DMS 273 treated with DMSO at 0.1 percent for 48 hours (cell line): ENCODE measurements at places on chromosomes 13 and 19.
A peak's percentile ranks its signal among the peaks of the same experiment; 100 is the strongest.

DNA sequence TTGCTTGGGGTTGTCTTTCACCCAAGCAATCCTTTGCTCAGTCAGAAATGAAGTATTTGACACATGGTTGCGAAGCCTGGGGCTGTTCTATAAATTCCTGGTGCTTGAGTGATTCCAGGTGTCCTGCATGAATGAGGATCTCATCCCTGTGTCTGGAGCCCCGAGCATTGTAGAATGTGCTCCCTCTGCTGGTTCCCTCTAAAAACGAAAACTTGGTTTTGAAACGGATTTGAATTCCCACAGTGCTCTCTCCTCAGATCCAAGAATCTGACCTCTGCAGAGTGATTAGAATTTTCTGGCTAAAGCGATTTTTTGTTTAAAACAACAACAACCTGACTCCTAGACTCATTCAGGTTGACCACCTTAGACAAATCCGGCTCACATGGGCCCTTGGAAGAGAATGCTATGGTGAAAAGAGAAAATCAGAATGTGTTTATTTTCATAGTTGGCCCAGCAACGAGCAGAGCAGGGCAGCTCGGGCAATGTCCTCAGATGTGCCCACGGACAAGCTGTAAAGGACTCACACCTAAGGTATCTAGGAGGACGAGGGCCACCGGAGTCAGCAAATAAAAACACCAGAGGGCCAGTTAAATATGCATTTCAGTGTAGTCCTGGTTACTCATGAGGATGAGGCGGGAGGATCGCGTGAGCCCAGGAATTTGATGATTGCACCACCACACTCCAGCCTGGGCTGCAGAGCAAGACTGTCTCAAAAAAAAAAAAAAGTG lies 8.7 kb upstream of the ATP12A start:
- DNase-seq: peak; percentile 13

DNA sequence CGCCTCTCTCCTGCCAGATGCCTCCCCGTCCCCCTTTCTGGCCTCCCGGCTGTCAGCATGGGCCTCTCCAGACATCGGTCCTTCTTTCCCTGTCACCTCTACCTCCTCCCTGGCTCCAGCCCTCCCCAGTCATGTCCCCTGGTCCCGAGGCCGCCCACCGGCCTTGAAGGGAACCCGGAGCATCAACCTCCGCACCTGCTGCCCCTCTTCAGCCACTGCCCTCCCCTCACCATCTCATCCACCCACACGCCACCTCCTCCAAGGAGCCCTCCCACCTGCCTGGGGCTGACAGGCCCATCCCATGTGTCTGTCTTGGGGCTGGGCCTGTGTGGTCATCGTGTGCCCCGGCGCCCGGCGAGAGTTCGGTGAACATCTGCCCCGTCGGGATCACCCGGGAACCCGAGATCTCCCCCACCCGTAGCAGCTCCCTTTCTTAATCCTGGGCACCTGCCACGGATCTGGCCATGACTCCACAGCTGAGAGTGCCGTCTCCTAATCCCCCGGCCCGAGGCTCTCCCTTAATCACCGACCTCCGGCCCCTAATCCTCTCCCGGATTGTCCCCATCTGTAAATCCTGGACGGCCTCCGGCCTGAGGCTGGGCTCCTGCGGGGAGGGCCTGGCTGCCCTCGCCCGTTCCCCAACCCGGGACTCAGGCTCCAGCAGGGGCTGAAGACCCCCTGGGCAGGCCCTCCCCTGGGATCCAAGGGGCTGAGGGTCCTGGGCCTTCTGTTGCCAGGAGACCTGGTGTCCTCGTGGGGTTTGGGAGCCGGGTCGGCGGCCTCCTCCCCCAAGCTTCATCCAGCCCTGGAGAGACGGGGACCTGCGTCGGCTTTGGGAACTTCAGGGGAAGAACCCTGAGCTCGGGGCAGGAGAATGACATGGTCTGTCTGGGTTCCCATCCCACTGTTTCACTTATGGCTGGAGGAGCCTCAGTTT lies 5.9 kb downstream of the HCN2 start:
- DNase-seq: no peak

DNA sequence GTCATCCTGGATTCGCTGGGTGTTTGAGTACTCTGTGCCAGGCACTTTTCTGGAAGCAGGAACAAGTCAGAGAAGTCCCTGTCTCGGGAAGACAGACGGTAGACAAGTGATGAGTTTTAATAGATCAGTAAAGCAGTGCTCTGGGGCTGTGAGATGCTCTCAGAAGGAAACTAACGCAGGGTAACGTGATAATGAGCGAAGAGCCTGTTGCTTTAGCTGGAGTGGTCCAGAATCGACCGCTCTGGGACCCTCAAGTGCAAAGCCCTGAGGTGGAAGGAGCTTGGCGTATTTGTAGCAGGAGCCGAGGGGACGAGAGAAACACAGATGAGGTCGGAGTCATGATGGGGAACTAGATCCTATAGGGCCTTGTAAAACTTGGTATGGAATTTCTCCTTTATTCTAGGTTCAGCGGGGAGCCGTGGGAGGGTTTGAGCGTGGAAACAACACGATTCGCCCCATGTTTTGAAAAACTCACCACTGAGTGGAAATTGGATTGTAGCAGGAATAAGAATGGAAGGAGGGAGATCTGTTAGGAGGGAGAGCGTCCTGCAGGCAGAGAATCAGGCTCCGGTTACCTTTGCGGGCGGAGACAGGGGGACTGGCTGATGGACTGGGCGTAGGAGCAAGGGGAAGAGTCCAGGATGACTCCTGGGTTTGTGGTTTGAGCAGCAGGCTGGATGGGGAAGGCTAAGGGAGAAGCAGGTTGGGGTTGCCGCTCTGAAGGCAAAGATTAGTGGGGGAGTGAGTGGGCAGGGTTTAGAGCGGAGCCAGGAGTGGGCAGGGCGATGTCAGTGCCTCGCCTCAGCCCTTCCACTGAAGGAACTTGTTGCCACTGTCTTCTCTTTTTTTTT lies 763 bp downstream of the POLD1 start:
- DNase-seq: no peak

DNA sequence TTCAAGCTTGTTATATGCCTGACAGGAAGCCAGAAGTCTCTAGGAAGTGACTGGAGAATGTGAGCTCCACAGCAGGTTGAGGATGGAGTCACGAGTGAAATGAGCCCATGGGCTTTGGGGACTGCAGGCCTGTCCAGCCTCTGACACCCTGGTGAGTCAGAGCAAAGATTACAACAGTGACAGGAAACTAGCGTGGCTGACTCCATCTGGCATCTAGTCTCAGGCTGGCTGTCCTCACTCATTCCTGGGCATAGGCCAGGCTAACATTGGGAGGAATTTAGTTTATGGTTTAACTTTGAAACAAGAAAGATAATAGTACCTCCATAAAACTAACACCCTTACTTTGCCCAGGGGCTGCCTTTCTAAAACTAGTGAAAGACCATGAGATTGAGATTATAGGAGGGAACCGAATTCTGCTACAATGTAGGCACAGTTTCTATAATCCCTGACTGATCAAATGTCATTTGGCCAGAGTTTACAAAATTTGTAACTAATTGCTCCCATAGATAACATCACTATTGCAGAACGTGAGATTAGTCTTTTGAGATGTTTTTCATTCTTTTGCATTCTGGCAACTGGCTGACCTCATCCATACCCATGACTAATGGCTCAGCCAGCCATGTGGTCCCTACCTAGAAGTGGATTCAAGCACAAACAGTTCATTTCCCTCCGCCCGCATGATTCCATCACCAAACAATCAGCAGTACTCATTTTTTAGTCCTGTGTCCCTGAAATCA lies 28.4 kb downstream of the PSG1 start:
- no peak for DNase-seq

DNA sequence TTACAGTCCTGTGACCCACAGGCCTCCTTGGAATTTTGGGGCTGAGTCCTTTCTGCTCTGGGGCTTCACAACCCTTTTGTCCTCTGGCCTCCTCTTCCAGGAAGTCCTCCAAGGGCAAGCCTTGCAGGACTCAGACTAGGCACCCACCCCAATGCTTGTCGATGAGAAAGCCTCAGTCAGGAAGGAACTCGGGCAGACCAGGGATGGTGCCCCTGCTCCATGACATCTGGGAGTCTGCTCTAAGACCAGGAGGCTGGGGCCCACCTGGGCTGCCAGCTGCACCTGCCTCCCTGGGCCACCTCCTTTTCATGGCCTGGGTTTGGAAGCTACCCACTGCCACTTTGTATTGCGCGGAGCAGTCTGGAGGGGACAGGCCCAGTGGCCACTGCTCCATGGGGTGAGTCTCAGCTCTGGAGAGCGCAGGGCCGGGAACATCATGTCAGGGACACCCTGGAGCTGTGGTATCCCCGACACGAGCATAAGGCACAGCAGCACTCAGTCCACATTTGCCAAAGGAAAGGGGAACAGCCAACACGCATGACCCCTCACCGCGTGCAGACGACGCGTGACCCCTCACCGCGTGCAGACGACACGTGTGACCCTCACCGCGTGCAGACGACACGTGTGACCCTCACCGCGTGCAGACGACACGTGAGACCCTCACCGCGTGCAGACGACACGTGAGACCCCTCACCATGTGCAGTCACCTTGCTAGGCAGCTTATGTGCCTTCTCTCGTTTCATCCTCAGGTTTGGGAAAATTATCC lies 10.8 kb downstream of the C2CD4C start:
- DNase-seq: no peak

DNA sequence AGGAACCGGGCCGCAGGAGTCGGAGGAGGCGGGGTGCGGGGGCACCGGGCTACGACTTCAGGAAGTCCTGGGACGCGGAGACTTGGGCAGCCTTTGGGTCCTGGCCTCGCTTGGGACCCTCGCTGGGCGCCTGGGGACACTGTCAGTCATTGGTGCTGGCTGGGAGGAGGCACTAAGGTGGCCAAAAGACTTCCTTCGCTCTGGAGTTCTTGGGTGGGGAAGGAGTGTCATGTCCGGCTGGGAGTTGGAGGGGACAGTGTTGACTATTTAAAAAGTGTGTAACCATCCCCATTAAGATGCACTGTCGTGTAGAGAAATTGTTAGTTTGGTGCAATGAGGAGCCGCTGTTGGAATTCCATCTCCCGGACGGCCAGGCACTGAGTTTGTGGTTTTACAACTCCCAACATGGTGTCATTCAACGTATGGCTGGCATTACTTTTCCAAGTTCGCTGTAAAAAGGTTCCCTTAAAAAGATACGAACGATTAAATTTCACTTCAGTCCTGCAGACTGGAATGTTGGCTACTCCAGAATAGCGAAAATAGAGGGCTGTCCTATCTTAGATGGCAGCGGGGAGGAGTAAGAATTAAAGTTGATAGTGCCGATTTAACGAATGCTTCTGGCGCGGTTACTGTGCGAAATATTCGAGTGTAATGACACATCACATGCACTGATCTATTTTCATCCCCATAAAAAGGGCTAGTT lies 776 bp downstream of the DNAJC3 start:
- no peak for DNase-seq

DNA sequence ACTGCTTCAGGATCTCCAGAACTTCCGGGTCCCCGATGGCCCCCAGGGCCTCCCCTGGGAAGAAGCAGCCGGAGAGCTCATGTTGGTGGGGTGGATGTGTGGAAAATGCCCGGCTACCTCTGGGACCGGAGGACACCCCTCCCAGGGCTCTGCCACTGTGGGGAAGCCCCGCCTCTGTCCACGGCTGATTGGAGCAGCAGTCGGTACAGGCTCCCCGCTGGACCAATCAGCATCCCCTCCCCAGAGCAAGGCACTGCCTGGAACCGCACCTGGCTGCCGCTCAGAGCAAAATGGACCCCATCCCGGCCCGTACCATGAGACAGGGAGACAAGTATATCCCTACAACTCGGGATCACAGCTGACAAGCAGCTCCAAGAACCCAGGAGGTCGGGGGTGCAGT lies 6.4 kb downstream of the DOHH start:
- no peak for DNase-seq

DNA sequence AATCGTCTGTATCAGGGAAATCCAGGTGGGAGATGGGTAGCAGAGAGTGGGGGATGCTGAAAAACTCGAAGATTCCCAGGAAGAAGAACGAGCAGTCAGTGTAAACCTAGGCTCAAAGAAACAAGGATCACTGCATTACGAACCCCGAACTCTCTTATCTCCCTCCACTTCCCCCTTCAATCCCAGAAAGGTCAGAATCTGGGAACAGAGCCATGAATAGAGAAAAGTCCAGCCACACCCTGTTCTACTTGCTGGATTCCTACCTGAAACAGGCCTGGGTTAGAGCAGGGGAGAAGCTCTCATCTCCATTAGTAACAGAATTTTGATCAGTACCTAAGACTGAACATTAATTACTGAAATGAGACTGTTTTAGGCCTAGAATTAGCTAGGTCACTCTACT lies 24.4 kb downstream of the EPSTI1 start:
- DNase-seq: no peak

DNA sequence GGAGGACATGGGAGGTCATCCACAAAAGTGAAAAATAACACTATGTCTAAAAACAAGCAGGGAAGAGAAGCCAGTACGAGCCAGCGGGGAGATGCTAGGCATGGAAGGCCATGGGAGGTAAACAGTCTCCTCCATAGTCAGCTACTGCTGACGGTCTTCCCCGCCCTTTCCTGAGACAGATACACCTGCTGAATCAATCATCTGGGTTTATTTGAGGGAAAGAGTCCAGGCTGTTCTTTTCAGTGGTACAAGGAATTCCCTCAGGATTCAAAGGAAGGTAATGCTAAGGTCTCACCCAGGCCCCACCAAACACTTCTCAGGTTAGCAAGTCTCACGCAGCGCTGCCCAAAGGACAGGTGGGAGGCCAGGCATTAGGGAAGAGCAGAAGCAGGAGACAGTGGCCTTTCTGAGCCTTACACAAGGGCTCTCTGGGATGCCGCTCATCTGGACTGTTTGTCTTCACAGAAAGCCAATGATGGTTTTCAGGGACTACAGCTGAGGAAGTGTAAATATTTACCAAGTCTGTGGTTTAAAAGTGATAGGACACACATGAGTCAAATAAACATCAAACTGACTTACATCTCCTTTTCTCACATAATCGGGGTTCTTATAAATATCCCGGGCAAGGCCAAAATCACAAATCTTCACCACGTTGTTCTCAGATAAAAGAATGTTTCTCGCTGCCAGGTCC lies 173.9 kb downstream of the FLT1 start:
- DNase-seq: no peak

- no peak for DNase-seq
Observed at GRCh38 chr13:109699628-109700071, 86.7 kb downstream of the IRS2 start.

- DNase-seq: no peak
Observed at GRCh38 chr19:3398114-3398899, 31.9 kb downstream of the NFIC start.

DNA sequence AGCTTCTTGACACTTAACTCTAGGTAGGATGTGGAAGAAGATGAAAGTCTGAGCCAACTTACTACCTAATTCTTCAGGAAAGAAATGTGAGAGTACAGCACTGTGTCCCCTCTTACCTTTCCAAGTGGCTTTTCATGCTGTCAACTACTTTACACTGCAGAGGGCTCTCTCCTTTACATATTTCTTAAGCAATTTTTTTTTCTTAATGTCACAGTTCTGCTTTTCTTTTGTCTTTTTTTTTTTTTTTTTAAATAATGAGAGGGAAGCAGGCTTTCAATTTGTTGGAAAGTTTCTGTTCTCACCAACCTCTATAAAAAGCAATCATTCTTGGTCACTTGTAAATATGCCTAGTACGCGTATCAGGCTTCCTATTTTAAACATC lies 212.7 kb upstream of the MIR17HG start:
- DNase-seq: no peak

DNA sequence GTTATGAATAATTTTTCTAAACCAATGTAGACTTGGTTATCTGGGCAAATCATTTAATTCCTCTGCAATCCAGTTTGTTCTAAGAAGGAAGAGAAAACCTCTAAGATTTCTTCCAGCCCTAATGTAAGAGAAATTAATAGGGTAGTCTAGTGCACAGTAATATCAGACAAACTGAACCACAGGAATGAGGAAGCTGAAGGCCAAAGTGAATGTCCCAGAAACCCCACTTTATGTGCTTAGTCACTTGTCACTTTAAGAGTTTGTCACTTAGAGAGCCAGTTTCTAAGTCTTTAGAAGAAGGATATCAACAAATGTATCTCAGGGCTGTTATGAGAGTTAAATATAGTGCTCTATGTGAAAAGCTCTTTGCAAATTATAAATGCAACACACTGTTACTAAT lies 750.6 kb downstream of the DIAPH3 start:
- DNase-seq: no peak
